ENCODE measurements at places on chromosomes 3 and 15.

DNA sequence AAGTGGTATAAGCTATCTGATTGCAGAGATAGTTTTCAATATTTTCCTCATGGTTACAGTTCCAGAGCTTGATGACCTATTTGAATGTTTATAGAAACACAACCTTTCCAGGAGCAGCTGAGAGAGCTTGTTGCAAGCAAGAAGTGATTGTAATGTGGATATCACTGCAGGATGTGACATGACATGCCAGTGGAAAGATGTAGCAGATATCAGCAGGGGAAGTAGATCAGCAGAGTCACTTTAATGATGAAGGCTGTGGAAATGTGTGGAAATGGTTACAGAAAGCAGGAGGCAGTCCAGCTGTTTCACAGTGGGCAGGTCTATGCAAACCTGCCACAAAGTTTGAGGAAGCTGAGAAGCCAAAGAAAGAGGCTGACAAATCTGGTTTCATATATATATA lies 21.0 kb downstream of the TMEM158 start:
- no peak for DNase-seq

DNA sequence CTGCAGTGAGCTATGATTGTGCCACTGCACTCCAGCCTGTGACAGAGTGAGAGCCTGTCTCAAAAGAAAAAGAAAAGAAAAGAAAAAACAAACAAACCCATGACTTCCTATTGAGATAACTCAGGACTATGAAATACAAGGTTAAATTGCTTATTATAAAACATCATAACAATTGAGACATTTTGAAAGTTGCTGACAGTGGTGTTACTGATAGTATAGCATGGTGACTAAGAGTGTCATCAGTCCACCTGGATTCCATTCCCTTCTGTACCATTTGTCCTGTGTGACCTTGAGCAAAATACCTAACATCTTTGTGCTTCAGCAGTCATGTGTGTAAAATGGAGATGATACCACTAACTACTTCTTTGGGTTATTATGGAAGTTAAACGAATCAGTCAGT lies 49.1 kb downstream of the ARHGEF26 start:
- no peak for DNase-seq

DNA sequence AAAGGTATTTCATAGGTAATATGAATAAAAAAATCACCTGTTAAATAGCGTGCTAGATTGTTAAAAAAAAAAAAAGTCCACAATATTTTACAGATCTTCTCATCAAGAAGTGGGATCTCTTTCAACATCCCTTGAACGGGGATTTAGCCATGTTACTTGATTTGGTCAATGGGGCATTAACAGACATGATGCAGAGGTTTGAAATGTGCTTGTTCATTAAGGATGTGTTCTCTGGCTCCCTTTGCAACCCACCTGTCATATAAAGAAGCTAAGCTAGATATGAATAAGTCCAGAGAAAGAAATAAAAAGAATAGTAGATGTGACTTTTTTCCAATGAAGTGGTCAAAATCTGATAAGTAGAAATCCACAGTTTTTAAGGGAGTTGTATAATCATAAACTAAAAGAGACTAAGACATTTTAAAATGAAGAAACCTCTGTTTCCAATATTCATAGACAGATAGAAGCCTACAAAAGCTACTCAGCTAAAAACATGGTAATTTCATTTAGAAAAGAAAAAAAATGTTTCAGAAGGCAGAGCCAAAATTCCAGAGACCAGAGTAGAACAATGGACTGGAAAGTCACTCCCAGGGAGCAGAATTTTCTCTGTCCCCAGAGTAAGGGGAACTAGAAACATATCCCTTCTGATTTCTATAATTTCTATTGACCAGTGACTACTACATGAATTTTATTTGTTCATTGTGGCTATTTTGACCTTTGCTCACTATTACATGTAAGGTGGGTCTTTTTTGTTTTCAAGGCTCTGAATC lies 79.2 kb downstream of the PLSCR2 start:
- no peak for DNase-seq

DNA sequence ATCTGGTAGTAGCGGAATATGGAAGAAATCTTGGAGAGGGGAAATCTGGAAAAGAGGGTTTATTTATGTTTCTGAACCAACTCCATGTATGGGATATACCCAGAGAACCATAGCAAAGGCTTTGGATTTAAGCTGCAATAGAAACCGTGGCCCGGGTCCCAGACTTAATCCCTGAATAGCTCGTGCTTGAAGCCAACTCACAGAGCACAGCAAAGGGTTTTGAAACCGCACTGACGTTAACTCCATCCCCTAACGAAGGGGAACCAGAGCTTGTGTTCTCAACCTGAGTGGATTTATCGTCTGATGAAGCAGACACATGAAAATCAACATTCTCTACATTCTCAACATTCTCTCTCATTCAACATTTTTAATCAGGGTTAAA lies 154.6 kb downstream of the APBA2 start:
- DNase-seq: no peak

- no peak for DNase-seq
Observed at GRCh38 chr3:155292693-155293092, 790 bp downstream of the STRIT1 start.

DNA sequence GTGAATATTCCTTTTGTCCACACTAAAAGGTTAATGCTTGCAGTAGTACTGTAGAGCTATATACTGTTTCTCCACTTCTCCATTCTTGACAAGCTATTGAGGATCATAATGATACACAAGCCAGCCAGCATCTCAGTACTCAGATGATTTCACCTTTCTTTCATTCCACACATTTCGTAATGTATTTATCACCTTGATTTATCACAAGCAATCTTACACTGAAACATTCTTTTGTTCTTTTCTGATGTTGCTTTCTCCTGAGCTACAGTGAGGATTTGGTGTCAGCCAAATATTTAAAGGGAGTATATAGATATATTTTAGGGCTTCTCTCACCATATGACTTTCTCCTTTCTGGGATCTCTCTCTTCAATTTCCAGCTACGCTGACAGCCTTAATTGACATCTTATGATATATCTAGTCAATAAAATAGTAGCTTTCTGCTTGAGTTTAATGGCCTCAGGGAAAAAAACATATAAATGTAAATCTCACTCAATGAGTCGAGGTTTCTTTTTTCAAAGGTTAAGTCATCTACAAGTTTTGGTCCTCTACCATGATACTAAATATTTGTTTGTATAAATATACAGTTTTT lies 1327.0 kb downstream of the NSUN3 start:
- no peak for DNase-seq

- DNase-seq: no peak
Observed at GRCh38 chr3:14843321-14843720, 24.6 kb downstream of the FGD5 start.

- DNase-seq: no peak
Observed at GRCh38 chr15:70420086-70420947, 322.6 kb upstream of the TLE3 start.

GRCh38 chr15:88797663-88798339 lies 5.4 kb upstream of the ACAN start:
- DNase-seq: no peak

DNA sequence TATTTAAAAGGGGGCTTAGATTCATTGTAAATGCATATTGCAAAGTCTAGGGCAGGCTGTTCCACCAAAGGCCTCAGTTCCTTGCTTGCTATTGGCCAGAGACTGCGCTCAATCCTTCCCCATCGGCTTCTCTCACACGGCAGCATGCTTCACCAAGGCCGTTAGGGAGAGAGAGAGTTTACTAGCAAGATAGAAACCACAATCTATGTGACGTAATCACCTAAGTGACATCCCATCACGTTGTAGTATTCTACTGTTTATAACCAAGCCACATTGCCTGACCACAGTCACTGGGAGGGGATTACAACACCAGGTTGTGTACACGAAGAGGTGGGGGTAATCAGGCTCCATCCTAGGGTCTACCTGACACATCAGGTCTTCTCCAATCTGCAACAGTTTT lies 16.0 kb upstream of the NPAP1 start:
- no peak for DNase-seq

Data from BJ (cell line).